CD4-positive, alpha-beta T cell treated with Interleukin-10 for 1 hour (primary cell): ENCODE measurements at places on chromosomes 16 and 17.
A peak's percentile ranks its signal among the peaks of the same experiment; 100 is the strongest.

- DNase-seq = no peak
Measured at GRCh38 chr16:65388592-65388991, 266.7 kb upstream of the CDH11 start.

DNA sequence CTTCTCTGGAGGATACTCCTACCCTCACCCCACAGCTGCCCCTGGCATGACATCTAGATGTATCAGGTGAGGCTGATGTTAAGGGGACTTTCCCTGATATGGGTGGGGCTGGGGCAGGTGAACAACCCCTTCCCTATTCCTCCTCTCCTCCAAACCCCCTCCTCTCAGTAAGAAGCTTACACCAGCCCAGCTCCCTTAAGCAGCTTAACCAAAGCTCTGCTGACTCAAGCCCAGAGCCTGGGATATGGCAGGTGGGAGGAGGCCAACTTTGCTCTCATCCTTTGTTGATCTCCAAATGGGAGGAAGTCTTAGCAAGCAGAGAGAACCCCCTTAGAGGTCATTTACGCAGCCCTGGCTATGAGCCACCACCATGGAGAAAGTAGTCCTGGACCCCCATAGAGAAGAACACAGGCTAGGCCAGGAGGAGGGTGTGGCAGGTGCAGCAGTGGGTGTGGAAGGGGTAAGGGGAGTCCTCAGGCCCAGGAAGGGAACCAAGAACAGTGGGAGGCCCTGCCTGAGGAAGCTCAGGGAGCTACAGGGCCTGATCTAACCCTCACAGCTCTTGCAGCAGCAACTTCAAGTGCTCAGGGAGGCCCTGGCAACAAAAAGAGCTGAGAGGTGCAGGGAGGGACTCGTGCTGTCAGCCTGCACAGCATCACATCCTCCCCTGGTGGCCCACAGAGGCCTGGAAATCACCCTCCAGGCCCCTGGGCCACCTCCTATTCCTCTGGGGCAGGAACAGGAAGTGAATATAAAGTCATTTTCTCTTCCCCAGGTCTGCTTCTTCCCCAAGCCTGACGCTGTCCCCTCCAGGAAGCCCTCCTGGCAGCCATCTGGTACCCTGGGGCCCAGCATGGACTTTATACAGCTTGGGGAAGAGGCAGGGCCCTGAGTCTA is 2.9 kb downstream of the UNC119 start:
- peak; percentile 79 for DNase-seq

DNA sequence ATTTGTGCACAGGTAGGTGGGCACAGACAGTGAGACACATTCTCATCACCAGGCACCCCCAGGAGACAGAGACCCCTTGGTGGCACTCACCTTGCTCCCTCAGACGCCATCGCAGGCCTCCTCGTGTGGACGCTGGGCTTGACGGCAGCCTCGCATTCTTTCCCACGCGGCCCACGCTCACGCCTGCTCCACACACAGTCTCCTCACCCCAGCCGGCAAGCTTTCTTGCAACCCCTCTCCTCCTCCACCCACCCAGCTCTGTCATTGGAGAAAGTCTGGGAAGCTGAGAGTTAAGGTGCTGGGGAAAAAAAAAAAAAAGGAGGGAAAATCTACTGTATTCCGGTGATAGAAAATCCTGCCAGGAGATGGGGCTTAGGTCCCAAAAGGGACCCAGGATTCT is 14.8 kb downstream of the SGCA start:
- no peak for DNase-seq

DNA sequence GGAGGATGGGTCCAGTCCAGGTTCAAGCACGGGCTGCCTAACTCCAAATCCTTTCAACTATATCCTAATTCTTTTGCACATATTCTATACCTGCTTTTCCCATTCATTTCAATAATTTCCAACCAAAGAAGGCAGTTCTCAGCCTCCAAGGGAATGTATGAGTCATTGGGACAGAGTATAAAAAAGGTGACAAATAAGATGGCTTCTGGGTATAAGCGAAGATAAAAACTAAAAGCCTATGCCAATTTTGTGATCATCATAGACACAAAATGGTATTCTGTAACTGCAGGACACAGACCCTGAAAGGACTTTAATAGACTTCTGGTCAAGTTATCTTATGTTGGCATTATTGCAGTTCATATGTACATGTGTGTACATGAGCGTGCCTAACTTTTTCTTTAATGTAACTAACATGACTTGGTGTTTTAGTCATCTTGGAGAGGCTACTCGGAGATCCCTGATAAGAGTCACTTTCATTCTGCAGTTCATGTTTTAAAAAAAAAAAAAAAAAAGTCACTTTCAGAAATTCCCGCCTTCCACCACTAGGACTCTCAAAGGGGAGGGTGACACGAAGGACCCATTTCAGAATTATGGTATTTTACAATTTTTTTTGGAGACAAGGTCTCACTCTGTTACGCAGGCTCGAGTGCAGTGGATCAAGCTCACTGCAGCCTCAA is 17.3 kb downstream of the COG1 start:
- no peak for DNase-seq

DNA sequence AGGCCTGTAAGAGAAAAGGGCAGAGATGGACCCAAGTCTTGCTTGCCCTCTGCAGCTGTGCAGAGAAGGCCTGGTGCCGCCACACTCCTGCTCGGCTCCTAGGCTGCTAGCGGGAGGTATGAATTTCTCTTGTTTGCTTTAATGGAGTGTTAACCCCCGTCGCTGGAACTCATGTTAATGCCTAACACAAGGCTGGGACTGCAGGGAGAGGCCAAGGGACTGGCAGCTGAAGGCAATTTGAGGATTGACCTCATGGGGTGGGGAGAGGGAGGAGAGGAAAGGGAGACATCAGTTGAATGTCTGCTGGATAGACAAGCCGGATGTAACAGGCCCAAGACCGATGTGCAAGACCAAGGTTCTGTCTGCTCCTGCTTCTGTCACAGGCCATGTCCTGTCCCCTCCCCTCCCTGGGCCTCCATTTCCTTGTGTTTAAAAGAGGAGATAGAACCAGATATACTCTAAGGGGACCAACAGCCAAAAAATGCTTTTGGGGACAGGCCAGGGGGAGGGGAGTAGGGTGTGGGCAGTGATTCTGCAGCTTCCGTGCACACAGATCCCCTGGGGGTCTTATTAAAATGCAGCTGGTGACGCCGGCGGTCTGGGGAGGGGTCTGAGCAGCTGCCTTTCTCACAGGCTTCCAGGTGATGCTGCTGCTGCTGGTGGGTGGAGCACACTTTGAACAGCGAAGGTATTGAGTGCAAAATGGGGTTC is 46.7 kb upstream of the TBX2 start:
- no peak for DNase-seq

GRCh38 chr17:45371414-45372324 is 54.8 kb upstream of the MAP3K14 start:
- no peak for DNase-seq

DNA sequence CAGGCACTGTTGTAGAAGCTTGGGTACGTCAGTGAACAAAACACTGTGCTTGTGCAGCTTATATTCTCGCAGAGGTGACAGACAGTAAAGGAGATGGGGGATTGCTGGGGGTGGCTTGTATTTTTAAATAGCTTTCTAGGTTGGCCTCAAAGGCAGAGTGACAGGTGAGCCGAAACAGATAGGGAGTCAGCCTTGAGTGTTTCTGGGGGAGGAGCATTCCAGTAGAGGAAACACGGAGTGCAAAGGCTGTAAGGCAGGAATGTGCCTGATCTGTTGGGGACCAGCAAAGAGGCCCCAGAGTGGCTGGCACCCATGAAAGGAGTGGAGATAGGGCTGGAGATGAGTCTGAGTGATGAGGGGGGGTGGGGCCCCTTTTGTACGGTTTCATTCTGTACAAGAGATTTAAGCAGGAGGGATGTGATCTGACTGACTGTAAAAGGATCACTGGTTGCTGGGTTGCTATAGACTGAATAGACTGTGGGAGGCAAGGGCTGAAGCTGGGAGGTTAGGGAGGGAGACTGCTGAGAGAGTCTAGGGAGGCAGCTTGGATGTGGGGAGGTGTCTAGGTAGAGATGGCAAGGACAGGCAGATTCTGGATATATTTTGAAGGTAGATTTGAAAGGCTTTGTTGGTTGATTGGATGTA is 15.2 kb downstream of the NUP93 start:
- no peak for DNase-seq

DNA sequence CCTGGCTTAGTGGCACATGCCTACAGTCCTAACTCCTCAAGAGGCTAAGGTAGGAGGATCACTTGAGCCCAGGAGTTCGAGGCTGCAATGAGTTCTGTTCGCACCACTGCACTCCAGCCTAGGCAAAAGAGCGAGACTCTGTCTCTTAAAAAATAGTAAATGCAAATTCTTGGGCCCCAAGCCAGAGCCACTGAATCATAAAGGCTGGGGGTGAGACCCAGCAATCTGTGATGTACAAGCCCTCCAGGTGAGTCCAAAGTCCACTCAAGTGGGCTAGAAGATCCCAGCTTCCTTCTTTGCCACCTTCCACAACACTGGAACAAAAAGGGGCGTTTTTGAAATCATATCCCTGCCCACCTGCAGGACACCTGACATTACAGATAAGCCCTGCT is 16.9 kb downstream of the TRIM25 start:
- DNase-seq = no peak

DNA sequence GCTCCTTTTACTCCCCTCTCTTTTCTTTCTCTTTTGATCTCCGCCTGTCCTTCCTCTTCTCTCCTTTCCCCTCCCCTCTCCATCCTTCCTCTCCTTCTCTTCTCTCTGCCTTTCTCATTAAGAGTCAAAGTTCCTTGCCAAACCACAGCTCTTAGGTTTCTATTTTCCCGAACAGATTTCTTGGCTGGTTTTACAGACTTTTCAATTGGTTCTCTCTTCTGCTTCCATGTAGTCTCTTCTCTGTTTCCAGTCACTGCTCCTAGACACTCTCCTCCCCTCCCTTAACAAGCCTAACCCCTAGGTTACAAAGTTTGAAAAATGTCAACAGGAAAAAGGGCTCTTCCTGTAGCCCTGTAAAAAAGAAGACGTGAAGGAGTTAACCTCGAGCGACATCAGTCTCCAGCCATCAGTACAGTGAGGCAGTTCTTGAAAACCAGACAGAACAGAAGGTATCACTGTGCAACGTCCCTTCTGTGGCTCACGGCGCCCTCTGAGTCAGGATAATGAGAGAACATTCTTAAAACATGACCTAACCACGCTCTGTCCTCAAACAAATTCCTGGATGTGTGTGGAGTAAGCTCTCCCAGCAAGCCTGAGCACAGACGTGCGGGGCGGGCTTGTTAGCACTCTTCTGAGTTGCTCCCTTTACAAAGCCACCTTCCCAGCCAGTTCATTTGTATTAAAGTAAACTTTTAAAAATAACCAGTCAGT is 11.6 kb upstream of the MARCHF10 start:
- no peak for DNase-seq

GRCh38 chr17:80265205-80266068 is 4.8 kb downstream of the RNF213 start:
- DNase-seq = peak; percentile 74
